NCI-H2029 (cell line): ENCODE measurements at places on chromosomes 3 and 15.

DNA sequence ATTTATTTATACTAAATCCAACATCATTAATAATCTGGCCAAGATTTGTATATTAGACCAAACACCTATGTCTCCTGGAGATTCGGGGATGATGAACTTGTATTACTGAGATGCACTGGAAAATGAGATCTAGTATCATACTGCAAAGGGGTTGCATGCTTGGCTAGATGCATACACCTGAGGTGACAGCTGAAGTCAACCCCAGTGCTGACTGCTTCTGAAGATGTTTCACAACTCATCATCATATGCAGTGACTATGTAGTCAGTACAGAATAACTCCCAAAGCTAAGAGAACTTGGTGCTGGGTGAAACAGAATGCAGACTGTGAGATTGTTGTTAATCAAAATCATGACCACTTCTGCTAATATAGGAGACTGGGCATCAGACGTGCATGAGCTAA is 1114.2 kb downstream of the NSUN3 start:
- no peak for DNase-seq

- DNase-seq = no peak
Observed at GRCh38 chr15:88239594-88239993, 16.9 kb downstream of the NTRK3 start.

DNA sequence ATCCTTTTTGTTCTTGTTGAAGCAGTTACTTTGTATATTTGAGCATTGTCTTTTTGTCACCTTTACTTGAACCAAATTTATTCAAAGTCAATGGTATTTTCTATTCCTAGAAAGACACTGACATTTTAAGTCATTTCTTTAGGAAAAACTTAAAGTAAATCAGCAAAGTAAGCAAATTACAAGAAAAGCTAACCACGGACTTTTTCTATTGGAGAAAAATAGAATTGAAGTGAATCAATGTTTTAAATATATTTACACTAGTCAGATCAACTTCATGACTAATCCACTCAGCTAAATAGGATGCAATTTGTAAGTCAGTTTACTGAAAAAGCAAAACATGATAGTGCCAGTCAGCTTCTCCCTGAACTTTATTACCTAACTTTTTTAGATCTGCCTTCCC is 733.8 kb upstream of the ALCAM start:
- DNase-seq = no peak

DNA sequence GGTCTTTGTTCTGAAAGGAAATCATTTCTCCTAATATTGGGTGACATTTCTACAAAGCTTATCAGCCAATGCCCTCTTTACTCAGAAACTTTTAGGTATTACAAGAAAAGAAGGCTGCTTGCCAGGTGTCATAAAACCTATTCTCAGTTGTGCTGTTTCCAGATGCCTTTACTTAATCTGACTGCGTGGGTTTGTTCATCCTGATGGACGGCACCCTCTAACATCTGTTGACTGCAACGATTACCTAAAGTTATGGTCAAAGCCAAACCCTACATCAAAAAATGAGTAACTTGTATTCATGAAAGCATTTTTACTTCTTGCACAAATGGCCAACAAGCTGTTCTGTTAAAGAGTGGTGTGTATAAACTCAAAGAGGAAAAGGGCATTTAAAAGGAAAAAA is 207.7 kb upstream of the PDZRN3 start:
- no peak for DNase-seq

- DNase-seq = peak; percentile 93
Observed at GRCh38 chr3:45665101-45665572, 24.1 kb upstream of the SACM1L start.

- no peak for DNase-seq
Observed at GRCh38 chr3:171696805-171697204, 113.5 kb downstream of the PLD1 start.

- DNase-seq = no peak
Observed at GRCh38 chr15:81418891-81419290, 44.9 kb upstream of the TMC3 start.

DNA sequence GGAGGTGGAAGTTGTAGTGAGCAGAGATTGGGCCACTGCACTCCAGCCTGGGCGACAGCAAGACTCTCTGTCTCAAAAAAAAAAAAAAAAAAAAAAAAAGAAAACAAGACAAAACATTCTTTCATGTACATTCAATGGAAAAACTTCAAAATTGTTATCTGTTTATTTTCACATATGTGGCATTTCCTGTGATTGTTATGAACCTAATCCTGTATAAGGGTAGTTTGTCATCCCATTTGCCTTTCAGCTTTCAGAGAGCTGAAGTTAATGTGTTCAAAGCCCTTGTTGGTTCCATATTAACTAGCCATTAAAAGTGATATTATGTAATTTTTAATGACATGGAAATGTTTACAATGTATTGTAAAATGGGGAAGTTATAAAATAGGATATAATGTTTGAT is 17.3 kb upstream of the NCK1 start:
- DNase-seq = no peak
